ENCODE measurements at places on chromosomes 3 and 15.
A peak's percentile ranks its signal among the peaks of the same experiment; 100 is the strongest.

DNA sequence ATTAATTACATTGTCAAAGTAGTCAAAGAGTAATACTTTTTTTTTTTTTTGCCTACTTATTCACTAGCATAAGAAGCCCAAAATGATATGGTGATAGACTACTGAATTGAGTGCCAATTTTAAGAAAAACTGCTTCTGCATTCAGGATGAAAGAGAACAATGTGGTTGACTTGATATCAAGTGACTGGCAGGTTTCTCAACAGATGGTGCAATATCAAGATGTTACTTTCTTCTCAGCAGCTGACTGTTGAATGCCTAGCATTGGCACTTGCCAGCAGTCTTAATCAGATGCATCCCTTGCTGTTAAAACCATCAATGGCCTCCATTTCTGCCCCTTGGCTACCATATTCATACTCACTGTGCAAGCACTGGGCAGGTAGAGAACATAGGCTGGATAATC is 863.2 kb downstream of the GBE1 start:
- DNase-seq, result no peak
- no peaks in the 10 kb centered on the region for H3K4me1 ChIP-seq
- H3K4me3 ChIP-seq, result no peak overlapping the region
- H3K27ac ChIP-seq, result no peak overlapping the region
- no peaks in the 10 kb centered on the region for H3K27me3 ChIP-seq

- H3K27ac ChIP-seq, result no peak overlapping the region
- no peaks in the 10 kb centered on the region for H3K4me1 ChIP-seq
- H3K36me3 ChIP-seq, result no peaks in the 10 kb centered on the region
- DNase-seq, result no peak
Observed at GRCh38 chr3:139887431-139887830, 47.6 kb upstream of the CLSTN2 start.

- no peak overlapping the region for H3K27ac ChIP-seq
- H3K4me1 ChIP-seq, result no peaks in the 10 kb centered on the region
- no peak for DNase-seq
Observed at GRCh38 chr3:88617283-88617682, 467.5 kb downstream of the C3orf38 start.

- no peaks in the 10 kb centered on the region for H3K36me3 ChIP-seq
- no peak overlapping the region for H3K4me3 ChIP-seq
Observed at GRCh38 chr3:99114565-99115291, 213.2 kb upstream of the DCBLD2 start.

DNA sequence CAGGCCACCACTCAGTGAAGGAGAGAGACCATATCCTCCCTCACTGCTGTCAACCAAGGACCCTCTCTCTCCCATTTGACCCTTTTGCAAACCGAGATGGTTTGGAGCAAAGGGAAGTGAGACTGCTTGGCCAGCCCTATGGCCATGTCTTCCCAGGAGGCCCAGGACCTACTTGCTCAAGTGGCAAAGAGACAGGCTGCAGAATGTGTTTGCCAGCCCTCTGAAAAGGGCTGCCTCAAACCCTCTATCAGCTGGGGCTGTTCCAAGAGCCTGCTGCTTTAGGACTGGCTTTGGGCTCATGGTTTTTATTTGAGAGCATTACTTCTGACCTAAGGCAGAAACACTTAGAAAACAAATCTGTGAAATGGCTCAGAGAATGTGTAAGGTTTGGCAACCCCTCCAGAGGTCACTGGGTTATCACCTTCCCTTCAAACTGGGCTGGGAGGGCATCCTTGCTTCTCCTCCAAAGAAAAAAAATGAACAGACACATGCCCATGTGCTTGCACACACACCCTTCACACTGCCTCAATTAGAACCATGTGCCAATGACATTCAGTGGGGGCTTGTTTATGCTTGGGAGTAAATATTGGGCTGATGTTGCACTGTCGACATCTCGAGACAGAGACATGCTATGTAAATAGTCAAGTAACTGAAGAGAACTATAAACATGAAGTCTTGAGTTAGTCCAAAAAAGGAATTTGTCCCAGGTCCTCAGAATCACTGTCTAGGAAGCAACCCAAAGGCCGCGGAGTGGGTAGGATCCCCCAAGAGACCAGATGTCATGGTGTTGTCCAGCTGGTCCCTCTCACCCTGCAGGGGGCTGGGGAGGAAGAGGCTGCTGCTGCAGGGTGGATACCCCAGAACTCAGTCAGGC is 49.8 kb upstream of the CTDSPL start:
- peaks cover 4% of the 10 kb centered on the region for H3K36me3 ChIP-seq
- no peak overlapping the region for H3K4me3 ChIP-seq
- peaks cover 12% of the 10 kb centered on the region for H3K4me1 ChIP-seq
- H3K27ac ChIP-seq, result no peak overlapping the region
- peak; percentile 35 for DNase-seq

DNA sequence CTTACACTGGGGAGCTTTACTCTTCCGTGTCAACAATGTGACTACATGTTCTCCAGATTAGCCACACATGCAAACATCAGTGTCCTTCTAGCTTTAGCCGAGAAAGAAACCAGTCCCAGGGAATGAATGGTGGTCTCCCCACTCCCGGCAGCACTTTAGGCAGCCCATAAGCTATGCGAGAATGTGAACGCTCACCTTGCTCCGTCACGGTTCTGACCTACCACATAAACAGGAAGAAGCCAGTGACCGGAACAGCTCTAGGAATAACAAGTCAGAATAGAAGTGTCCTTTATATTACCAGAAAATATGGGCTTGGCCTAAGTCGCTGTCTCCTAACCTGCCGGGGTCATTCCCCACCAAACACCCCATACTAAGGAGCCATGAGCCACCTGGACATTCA is 98.0 kb upstream of the ABHD17C start:
- peak; percentile 50 for DNase-seq
- no peaks in the 10 kb centered on the region for H3K27me3 ChIP-seq
- H3K36me3 ChIP-seq, result no peaks in the 10 kb centered on the region
- no peak overlapping the region for H3K27ac ChIP-seq
- H3K4me3 ChIP-seq, result no peak overlapping the region

DNA sequence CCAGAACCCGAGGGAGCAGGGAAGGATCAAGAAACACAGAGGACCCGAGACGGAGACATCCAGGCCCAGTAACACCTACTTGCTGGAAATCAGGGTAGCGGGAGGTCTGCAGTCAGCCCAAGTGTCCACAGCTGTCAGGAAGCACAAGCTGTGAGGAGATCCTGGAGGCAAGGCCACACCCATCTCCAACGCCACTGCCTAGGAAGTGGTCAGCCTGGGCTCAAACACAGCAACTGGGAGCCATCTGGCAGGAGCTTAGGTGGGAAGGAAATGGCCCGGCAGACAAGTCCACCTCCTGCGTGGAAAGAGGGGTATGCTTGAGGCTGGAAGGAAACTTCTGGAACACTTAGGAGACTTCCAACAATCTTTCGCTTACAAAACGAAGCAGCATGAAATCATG is 407.1 kb downstream of the VPS13C start:
- H3K36me3 ChIP-seq, result no peaks in the 10 kb centered on the region
- H3K4me3 ChIP-seq, result no peak overlapping the region
- peak; percentile 59 for DNase-seq

All from endodermal cell (in vitro differentiated cells).